ENCODE measurements at places on chromosomes 1 and 21.
A peak's percentile ranks its signal among the peaks of the same experiment; 100 is the strongest.

DNA sequence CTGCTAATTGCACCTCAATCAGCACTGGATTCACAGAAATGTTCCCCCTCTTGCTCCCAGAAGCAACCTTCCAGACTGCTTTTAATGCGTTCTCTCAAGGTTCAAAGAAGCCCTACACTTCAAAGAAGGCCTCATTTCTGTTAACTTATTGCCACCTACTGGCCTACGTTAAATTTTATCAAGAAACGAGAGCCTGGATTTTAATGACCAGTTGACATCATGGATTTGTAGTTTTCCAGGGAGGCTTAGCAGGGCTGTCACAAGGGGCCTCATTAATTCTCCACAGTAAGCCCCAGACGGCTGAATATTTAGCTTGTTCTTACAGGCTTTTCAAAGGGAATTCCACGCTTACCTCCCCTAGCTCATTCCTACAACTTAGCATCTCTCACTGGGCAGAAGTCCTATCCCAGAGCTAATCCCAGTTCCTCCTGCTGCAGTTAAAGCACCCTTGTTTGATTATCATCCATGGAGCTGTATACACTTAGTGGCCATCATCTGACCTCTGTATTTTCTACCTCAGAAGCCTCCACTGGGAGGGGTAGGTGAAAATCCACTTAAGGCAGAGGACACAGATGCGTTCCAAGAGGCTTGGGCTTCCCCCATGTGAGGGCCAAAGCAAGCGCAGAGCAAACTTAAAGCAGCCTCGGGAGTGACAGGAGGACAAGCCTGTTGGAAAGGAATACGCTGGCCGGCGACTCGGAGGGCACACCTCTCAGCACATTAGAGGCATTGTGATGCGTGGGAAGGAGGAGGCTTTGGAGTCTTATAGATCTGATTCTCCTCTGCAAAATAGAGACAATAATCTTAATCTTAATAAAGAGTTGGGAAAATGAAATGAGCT, 32.2 kb upstream of the CYP4X1 start:
- no peak for ATAC-seq

- no peak for ATAC-seq
Observed at GRCh38 chr1:221794079-221794670, 52.3 kb upstream of the DUSP10 start.

DNA sequence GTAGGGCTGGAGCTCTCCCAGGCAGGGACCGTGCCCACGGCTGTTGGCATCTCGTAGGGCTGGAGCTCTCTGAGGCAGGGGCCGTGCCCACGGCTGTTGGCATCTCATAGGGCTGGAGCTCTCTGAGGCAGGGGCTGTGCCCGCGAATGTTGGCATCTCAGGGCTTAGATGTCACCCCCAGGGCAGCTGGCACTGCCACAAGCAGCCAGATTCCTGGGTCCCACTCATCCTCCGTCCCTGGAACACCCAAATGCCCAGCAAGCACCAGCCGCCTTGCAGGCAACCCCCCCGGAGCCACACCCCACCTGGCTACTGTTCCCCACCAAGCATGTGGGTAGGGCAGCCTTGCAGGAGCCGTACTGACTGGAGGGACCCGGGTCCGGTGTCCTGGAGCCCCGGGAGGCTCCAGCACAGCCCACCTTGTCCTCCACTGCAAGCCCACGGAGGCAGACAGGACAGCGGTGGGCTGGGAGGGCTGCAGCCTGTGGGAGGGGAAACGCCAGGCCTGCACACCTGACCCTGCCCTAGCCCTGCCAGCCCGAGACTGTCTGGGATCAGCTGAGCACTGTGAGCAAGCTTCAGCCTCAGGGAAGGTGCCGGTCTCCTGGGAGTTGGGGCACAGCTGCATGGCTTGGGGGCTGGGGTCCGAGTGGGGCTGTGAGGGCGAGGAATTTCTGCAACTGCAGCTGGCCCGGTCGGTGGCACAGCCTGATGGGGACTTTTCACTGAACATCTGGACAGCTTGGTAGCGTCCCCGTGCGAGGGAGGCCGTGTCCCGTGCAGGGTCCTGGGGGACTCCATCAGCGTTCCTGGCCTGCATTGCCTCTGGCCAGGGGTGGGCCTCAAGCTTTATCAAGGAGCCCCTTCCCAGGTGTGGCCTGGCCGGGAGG, 53.6 kb downstream of the COL18A1 start:
- ATAC-seq: no peak

GRCh38 chr1:31801458-31801857, 14.4 kb downstream of the SPOCD1 start:
- ATAC-seq: no peak

DNA sequence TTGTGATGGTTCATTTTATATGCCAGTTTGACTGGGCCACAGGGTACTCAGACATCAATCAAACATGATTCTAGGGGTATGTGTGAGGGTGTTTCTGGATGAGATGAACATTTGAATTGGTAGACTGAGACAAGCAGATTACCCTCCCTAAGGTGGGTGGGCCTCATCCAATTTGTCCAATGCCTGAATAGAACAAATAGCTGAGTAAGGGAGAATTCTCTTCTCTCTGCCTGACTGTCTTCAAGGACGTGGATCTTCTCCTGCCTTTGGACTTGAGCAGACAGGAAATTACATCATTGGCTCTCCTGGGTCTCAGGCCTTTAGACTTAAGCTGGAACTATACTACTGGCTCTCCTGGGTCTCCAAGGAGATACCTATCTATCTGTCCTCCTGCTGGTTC, 64.4 kb downstream of the SUSD4 start:
- no peak for ATAC-seq

GRCh38 chr1:100622037-100622436, 84.1 kb downstream of the GPR88 start:
- peak; percentile 63 for ATAC-seq

GRCh38 chr1:203839081-203839480, 22.3 kb upstream of the SNRPE start:
- no peak for ATAC-seq

DNA sequence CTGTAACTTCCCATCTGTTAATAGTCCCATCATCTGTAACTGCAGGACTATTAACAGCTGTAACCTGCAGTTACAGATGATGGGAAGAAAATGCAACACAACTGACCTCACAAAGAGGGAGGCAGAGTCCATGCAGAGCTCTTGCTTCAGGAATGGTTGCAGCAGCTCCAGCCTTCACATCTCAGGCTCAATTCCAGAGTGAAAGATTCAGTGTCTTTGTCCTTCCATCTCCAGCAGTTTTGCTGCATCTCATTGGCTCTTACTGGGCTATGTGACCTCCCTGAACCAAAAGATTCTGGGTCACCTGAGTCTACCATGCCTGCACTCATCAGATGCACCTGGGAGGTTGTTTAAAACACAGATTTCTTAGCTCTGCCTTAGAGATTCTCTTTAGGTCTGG, 686.7 kb downstream of the MATN1 start:
- ATAC-seq: no peak

GRCh38 chr1:106181866-106182265, 874.6 kb upstream of the PRMT6 start:
- ATAC-seq: no peak

- ATAC-seq: no peak
Observed at GRCh38 chr1:187877220-187877619, 1048.5 kb downstream of the PLA2G4A start.

- no peak for ATAC-seq
Observed at GRCh38 chr1:26159743-26160039, 812 bp downstream of the FAM110D start.

GRCh38 chr21:44535963-44536362, 4.0 kb downstream of the KRTAP10-1 start:
- no peak for ATAC-seq

- peak; percentile 34 for ATAC-seq
Observed at GRCh38 chr1:6889875-6890480, 104.7 kb downstream of the CAMTA1 start.

DNA sequence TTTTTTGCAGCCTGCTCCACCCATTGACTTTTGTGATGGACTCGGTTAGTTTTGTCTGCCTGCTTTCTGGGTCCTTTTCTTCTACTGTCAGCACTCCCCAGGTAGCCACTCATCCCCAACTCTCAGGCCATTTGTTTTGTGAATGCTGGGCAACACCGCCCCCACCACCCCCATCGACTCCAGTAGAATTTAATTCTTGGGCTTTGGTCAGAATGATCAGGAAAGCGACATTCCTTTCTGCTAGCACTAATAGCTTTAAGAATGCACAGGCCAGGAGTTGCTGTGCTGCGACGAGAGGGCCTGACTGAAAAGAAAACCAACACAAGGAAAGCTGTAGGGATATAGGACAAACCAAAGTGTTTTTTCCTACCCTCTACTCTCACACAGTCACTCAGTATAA, 144.4 kb downstream of the CDC7 start:
- no peak for ATAC-seq

DNA sequence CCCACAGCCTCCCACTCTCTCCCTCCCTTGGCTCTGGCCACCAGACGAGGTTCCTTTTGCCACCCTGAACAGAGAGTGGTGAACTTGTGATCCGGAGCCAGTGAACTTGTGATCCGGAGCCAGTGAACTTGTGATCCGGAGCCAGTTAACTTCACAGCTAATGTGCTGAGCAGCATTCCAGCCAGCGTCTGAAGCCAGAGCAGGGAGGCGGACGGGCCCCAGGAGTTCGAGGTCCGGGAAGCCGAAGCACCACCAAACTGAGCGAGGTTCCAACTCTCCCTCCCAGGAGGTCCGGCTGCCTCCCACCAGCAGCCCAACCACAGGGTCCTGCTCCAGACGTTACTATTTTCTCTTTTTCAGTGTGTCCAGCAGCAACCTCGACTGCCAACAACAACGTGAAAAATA, 85.8 kb downstream of the SYF2 start:
- no peak for ATAC-seq

DNA sequence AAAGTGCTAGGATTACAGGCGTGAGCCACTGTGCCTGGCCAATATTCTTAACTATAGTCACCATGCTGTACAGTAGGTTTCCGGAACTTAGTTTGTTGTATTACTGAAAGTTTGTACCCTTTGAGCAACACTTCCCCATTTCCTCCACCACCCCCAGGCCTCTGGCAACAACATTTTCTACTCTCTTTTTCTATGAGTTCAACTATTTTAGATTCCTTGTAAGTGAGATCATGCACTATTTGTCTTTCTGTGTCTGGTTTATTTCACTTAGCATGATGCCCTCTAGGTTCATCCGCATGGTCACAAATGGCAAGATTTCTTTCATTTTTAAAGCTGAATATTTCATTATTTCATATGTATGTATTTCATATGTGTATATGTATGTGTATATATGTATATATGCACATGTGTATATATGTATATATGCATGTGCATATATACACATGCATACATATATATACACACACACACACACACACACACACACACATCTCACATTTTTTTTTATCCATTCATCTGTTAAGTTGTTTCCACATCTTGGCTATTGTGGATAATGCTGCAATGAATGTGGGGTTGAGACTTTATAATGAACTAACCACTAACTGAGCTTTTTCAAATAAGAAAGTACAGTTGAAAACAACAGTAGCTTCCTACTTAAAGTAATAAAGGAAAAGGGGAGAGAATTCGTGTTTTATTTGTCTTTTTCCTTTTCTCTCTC, 256.8 kb upstream of the C1orf105 start:
- ATAC-seq: no peak

DNA sequence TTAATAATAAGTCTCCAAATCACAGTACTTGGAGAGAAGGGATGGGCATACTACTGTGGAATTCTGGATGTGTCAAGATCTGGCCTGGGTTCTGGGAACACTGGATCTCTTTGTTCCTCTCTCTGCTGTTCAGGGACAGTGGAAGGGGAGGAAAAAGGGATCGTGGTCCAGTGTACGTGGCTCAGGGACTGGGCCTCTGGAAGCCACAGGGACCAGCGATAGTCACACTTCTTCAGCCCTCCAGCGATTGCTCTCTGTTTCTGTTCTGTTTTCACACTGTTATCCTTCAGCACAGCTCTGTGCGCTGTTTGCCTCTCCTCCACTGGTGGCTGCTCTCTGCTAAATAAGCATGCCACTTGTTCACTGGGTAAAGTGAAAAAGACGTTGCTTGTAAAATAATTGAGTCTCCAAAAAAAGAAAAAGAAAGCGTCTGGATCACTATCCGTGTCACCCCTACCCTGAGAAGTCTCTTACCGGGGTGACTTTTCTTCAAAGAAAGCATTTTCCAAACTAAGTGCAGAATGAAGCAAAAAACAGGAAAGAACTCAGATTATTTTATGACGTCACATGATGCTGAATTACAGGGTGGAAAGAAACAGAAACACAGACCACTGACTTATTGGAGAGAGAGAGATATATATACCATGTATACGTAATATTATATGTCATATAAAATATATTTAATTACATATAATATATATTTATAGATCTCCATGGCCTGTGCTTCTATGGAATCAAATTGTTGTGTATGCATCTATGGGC, 279.4 kb downstream of the RGS7 start:
- ATAC-seq: no peak

DNA sequence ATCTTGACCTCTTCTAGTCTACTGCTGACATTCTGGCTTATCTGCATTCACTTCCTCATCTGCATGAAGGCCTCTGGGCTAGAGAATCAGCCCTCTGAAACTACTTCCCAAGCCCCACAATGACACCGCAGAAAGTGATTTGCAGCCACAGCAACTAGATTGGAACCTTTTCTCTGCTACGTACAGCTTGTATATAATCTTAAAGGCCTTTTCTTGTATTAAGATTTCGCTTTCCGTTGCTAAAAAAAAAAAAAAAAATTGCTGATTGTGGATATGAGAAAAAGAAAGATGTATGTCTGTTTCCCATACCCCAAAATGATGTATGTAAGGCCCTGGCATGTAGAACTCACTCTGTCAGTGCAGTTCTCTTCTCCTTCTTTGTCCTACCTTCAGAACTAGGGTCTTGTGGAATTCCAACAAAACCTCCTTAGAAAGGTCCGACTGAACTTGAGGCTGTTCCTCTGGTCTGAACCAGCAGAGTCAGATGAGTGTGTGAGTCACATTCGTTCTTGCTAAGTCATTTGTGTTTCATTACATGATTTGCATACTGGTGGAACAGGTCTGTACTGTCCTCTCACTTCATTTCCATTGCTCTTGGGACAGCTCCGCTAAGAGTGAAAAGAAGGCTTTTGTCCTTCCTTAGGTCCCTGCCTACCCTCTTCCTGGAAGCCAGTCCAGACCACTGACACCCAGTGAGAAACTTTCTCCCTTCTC, 62.7 kb downstream of the PLPP3 start:
- ATAC-seq: peak; percentile 34

DNA sequence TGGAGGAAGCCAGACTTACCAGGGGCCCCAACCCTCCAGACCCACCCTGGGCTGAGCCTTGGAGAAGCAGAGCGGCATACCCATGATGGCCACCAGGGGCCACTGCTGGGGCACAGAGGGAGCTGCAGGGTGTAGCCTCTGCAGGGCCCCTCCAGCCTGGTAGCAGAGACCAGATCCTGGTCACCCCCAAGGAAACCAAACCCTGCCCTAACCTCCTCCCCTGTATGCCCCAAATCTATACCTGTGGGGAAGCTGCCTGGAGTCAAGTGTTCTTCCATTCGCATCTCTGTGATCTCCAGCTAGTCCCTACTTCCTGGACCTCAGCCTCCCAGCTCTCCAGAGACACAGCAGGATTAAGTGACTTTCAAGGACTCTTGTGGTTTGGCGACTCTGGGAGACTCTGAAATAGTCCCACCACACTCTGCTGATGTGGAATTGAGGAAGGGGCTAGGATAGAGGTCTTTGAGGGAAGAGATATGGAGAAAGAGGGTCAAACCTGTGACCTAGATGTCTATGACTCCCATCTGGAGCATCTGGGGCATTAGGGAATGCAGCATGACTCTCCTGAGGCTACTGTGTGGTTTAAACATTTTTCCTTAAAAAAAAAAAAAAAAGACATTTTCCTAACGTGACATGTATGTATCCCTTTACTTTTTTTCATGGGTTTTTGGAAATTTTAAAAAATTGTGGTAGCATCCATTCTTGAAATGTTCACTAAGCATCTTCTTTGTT, 119.2 kb upstream of the IPO9 start:
- ATAC-seq: peak; percentile 29

- no peak for ATAC-seq
Observed at GRCh38 chr1:208962867-208963266, 620.6 kb upstream of the CAMK1G start.

GRCh38 chr1:243407284-243408018, 151.6 kb downstream of the SDCCAG8 start:
- no peak for ATAC-seq

Data from gastroesophageal sphincter (tissue), 4 donors.